Activated CD4-positive, alpha-beta T cell treated with anti-CD3 and anti-CD28 coated beads for 24 hours (primary cell): ENCODE measurements at places on chromosomes 7 and 10.

- DNase-seq = no peak
Measured at GRCh38 chr7:157652954-157653826, 316.4 kb downstream of the DNAJB6 start.

- DNase-seq = no peak
Measured at GRCh38 chr7:69871213-69871885, 273.1 kb downstream of the AUTS2 start.

GRCh38 chr7:71996141-71996540 is 416.0 kb downstream of the CALN1 start:
- DNase-seq = no peak

- no peak for DNase-seq
Measured at GRCh38 chr10:72044417-72045041, 43.8 kb downstream of the SPOCK2 start.

DNA sequence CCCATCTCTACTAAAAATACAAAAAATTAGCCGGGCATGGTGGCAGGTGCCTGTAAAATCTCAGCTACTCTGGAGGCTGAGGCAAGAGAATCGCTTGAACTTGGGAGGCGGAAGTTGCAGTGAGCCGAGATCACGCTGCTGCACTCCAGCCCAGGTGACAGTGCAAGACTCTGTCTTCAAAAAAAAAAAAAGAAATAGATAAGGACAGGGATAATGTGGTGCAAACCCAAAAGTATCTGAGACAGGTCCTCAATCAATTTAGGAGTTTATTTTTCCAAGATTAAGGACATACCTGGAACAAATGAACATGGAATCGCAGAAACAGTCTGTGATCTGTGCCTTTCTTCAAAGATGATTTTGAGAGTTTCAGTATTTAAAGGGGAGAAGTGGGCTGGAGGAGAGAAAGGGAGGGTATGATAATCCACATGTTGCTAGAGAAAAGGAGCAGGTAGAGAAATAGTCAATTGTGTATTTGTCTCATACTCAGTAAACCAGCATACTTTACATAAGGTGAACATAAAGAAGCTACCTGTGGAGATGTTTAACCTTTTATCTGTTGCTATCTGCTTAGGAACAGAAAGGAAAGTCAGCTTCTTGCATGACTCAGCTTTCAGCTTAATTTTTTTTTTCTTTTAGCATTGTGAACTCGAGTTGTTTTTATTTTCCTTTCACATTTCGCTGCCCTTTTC is 4.9 kb upstream of the MTPN start:
- DNase-seq = no peak

DNA sequence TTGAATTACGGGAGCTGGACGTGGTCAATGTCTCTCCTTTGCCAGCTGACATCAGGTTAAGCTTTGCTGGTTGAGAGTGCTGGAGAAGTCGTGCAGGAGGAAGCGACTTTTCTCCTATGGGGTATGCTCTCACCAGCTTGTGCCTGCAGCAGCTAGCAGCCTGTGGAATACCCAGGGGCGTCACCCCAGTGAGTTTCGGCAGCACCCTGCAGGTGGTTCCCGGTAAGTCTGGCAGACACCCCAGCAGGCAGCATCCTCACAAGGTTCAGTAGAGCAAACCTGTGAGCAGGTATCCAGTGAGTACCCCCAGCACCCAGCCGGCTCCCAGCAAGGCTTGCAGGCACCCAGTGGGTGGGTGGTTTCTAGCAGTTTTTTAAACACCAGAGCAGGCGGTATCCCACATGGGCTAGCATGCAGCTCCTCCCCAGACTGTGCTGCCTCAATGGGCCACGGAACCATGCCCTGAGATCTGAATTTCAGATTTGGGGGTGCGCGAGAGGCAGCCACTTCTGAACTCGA is 74.8 kb upstream of the SVIL start:
- DNase-seq = no peak

GRCh38 chr7:22660732-22661131 is 66.3 kb upstream of the IL6 start:
- DNase-seq = no peak

DNA sequence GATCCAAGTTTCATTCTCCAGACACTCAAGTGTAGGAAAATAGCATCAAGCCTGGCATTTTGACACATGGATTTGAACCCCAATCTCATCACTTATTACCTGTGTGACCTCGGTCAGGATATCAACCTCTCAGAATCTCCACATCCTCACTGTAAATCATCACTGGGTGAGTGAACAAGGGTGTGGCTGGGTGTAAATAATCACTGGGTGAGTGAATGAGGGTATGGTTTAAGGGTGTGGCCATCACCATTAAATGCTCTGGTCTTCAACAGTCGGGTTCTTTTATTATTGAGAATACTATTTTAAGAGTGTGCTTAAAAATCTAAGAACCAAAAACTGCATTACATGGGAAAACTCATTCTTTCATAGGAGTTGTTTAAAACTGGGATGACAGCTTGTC is 200.1 kb downstream of the DOCK4 start:
- no peak for DNase-seq

DNA sequence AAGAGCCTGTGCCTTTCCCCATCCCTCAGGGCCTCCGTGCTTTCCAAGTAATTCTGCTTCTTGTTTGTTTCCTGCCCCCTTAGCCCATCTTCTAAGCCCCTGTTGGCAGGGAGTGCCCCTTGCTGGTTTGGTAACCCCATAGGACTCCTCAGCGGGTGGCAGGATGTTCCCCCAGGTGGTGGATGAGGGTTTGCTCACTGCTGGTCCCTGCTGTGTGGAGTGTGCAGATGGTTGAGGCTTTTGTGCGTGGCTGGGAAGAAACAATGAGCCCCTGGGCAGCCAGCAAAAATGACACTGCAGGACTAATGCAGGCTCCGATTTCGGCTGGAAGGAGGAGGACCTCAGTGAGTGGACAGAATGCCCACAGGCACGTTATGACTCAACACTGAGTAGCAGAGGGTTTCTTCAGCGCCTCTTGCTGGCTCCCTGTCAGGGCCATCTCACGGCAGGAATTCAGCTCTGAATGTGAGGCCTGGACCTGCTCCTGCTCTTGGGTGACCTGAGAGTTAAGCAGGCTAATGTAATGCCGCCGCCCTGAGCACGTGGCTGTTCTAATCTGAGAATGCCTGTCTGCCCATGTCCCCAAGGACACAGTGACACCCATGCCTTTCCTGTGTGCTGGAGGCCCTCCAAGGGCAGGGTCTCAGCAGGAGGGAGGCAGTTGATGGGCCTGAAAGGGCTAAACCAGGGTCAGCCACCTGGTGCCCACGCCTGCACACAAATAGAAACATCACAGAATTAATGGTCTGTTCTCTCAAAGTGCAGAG is 16.6 kb downstream of the BAG3 start:
- DNase-seq = no peak

- no peak for DNase-seq
Measured at GRCh38 chr10:60353519-60354258, 36.0 kb downstream of the ANK3 start.

GRCh38 chr10:73060738-73061635 is 35.7 kb downstream of the P4HA1 start:
- no peak for DNase-seq

- no peak for DNase-seq
Measured at GRCh38 chr7:55432939-55433784, 68.0 kb downstream of the LANCL2 start.

DNA sequence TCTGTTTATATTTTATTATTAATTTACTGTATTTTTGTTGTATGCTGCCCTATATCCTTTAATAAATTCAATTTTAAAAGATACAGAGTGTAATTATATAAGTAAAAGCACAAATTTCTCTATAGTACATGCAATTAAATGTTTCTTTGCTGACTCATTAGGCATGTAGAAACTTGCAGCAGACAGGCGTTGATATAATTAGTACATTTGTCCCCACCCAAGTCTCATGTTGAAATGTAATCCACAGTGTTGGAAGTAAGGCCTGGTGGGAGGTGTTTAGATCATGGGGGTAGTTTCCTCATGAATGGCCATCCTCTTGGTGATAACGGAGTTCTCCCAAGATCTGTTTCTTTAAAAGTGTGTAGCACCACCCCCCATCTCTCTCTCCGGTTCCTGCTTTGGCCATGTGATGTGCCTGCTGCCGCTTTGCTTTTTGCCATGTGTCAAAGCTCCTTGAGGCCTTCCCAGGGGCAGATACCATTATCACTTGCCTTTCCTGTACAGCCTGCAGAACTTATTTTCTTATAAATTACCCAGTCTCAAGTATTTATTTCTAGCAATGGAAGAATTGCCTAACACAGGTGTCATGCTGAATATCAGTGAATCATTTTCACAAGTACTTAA is 63.7 kb downstream of the TSPAN12 start:
- DNase-seq = no peak

DNA sequence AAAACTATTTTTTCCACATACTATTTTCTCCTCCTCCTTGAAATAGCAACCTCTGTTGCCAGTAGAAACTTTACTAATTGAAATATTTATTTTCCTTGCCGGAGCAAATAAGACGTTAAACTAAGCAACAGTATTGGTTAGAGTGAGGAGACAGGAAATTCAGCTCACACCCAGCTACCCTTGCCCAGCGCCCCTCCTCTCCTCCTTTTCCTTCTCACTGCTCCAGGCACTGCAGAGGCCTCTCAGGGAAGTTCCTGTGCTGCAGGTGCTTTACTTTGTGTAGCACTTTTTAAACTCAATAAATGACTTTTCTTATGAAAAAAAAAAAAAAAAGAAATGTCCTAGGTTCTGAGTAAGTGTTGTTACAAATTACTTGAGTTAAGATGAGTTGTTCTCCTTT is 134.0 kb downstream of the SEMA3E start:
- no peak for DNase-seq

DNA sequence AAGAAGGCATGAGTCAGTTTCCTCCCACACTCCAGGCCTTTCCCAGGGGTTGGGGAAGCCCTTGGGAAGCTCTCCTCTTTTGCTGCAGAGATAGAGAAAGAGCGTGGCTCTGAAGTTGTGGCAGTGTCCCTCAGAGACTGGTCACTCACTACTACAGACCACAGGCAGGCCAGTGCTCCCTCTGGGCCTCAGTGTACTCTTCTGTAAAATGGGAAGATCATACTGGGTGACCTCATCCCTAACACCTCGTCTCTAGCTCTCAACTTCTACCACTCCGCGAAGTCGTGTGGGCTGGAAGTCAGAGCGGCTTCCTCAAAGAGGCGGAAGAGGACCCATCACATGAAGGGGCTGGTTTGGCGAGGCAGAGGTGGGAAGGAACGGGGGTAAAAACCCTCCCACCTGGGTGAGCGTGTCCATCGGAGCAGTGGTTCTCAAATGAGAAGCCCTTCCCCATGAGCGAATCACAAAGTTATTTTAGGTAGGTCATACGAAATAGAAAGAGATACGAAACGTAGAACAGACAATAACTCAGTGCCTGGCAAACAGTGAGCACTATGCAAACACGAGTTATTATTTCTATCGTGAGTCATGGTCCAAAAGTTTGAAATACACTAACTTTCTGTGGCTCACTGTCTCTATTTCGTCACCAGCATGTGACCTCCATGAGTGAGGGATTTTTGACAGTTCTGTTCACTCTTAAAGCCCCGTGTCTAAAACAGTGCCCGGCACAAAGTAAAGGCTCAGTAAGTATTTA is 32.7 kb downstream of the PRKAG2 start:
- DNase-seq = no peak

DNA sequence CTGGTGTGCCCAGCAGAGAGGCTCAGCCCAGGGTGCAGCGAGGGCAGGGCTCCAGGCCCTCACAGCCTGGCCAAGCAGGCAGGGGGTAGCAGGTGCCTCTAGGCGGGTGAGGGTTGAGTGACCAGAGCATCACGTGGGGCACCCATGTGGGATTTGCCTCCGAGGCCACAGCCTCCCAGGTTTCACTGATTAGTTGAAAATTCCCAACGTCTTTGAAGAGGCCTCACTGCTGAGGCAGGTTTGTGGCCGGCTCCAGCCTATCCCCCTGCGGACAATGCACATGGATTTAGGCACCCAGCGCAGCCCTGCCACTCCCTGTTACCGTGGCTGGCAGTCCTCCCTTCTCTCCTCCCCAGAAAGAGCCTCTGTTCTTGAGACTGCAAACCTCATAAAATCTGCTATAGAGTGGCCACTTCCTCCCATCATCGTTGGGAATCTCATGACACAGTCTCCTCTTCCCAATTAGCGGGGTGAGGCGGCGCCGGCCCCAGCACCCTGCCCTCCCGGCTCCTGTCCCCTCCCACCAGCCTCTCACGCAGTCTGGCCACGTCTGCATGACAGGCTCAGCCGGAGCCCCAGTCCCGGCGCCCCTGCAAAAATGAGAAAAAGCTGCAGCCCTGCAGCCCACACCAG is 10.8 kb downstream of the MYL10 start:
- no peak for DNase-seq

- no peak for DNase-seq
Measured at GRCh38 chr7:116028787-116029186, 1.8 kb downstream of the TFEC start.

DNA sequence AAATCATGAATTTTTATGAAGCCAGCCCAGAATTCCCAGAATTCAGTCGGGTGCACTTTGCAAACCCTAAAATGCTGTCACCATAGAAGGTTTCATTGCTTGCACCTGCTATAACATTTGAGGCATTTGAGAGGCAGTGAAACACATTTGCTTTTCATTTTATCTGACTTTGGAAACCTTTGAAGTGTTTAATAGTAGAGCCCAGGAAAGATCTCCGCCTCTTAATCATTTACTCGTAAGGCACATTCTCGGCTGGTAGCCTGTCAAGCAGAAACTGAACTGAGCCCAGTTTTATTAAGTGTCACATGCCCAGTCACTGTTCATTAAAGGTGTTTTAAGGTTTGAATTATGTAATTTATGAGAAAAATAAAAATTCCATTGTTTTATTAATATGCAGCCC is 247.6 kb downstream of the EMX2 start:
- no peak for DNase-seq

- no peak for DNase-seq
Measured at GRCh38 chr7:111159426-111159825, 68.5 kb downstream of the LRRN3 start.

DNA sequence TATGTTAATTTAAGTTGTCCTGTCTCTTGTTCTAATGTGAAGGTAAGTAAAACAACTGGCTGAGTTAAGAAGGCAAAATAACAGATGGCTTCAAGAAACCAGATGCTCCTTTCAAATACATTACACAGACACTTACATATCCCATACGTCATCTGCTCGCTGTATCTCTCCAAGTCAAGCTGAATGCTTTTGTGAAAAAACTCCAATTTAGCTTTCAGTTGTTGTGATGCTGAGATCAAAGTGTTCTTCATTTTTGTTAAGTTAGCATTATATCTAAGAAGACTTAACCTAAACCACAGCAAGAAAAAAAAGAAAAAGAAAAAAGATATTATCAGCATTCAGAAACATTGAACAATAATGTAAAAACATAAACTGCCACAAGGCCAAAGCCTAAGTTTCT is 18.5 kb upstream of the ERLIN1 start:
- no peak for DNase-seq

GRCh38 chr10:104622598-104623209 is 18.4 kb upstream of the SORCS3 start:
- DNase-seq = no peak

- no peak for DNase-seq
Measured at GRCh38 chr10:115026746-115027140, 66.4 kb upstream of the ATRNL1 start.

DNA sequence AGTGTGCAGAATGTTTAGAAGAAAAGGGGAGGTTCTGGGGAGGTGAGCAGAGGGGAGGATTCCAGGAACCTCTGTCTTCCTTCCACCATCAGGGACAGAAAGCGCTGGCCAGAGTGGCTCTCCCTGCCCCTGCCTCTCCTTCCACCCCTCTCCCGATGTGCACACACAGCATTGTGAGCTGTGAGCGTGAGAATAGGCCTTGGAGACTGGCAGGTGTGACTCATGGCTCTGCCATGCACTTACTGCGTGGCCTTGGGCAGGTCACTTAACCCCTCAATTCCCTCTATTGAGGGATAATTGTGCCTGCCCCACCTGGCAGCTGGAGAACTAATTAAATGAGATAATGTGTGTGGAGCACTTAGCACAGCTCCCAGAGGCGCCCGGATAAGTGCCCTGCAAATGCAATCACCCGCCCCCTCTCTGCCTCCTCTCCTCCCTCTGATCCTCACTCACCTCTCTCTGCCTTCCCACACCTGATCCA is 115.4 kb downstream of the ZMIZ1 start:
- DNase-seq = no peak
